HFFc6 (cell line): ENCODE measurements at places on chromosomes 12 and 14.

- peak; percentile 66 for DNase-seq
Observed at GRCh38 chr12:3117144-3117581, 40.0 kb downstream of the TSPAN9 start.

DNA sequence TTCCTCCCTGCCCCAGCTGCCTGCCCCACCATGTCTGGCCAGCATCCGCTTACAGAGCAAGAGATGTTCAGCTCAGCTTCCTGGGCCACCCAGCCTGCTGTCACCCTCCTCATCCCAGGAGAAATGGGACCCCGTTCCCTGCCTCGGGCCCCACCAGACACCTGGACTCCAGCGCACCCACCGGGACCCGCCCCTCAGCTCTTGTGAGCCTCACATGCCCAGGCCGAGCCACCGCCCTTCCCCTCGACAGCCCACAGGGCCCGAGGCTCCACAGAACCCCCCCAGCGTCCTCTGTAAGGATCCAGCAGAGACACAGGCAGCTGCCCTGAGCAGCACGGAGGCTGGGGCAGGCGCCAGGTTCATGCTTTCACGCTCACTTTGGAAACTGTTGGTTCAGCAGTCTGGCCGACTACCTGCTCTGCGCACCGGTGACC lies 18.4 kb upstream of the C14orf180 start:
- no peak for DNase-seq

GRCh38 chr12:114904254-114905003 lies 220.5 kb upstream of the TBX3 start:
- peak; percentile 47 for DNase-seq

GRCh38 chr12:48356041-48356768 lies 5.5 kb upstream of the ZNF641 start:
- DNase-seq, result no peak

DNA sequence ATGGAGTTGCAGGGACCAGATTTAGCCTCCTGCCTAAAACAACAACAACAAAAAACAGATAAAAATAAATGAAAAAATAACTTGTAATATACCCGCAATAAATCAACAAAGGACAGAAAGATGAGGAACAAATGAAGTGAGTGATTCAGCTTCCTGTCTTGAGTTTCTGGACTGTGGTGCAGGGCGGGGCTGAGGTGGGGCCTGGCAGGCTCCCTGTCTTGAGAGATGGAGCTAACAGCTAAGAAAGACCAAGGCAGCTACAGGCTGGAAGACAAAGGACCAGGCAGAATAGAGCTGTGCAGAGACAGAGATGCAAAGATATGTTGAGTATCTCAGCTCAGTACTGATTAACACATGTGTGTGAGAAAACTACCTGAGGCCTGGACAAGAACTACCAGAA lies 879.2 kb downstream of the AACS start:
- no peak for DNase-seq

GRCh38 chr12:54199917-54200316 lies 11.1 kb upstream of the SMUG1 start:
- no peak for DNase-seq

GRCh38 chr14:55705651-55706364 lies 125.8 kb downstream of the KTN1 start:
- no peak for DNase-seq

GRCh38 chr14:92578511-92578910 lies 64.9 kb downstream of the RIN3 start:
- peak; percentile 32 for DNase-seq

DNA sequence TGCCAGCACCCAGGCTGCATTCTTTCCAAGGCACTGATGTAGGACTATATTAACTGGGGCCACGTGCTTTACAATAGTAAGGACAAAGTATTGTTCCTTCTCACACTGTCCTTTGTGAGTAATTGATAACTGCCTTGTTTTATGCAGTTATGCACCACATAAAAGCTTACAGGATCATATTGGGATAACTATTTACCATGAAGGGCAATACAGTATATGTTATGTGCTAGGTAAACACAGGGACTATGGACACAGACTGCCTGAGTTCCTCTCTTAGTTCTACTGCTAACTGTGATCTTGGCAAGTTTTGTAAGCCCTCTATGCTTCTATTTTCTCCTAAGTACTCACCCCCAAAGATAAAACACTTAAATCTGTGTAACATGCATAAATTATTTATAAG lies 183.7 kb downstream of the NOVA1 start:
- no peak for DNase-seq

DNA sequence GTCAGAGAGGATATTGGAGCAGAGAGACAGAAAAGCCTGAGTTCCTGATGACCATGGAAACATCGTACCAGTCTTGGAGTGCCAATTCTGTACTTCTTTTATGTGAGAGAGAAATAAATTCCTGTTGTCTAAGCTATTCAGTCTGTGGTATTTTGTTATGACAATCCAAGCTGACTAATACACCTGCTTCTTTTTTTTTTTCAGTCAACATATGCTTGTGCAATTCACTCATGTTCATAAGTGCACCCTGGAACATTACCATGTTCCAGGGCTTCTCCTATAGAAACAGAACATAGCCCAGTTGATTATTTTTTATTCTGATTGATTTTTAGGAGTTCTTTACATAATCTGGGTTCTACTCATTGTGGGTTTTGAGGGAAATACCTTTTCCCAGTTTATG lies 1.7 kb upstream of the CHPT1 start:
- peak; percentile 44 for DNase-seq

GRCh38 chr12:42217656-42218055 lies 20.4 kb downstream of the YAF2 start:
- DNase-seq, result peak; percentile 37

GRCh38 chr12:28457785-28458184 lies 267.5 kb downstream of the CCDC91 start:
- DNase-seq, result no peak

DNA sequence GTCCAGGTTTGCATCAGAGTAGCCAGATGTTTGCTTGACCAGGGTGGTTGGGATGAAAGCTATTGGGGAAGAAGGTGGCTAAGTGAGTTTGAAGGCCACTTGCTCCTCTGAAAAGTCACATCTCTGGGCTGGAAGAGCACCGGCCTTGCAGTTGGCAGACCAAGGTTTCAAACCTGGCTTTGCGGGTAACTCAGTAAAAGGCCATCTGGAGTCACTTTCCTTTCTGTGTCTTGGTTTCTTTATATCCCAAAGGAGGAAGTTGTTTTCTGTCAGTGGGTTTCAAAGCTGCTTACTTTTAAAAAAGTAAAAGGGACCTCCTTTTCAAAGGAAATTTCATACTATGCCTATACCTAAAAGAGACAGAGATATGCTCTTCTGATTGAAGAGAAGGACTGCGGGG lies 26.2 kb upstream of the CMA1 start:
- no peak for DNase-seq

DNA sequence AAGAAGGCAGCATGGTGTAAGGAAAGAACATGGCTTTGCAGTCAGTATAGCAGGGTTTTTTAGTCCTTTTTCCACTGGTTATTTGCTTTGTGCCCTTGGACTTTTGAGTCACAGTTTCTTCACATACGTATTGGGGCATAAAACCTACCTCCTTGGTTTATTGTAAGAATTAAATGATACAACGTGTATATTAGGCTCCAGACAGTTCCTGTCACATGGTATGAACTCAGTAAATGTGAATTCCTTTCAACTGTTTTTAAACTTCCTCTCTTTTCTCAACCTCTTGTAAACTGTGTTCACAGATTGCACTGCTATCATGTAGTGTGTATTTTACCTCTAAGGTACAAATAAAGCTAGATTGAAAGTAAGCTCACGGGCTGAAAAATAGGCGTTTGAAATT lies 29.5 kb downstream of the MSRB3 start:
- DNase-seq, result peak; percentile 13

GRCh38 chr14:105192866-105193731 lies 12.0 kb upstream of the NUDT14 start:
- DNase-seq, result no peak

GRCh38 chr12:10557329-10557728 lies 51.6 kb downstream of the EIF2S3B start:
- no peak for DNase-seq

DNA sequence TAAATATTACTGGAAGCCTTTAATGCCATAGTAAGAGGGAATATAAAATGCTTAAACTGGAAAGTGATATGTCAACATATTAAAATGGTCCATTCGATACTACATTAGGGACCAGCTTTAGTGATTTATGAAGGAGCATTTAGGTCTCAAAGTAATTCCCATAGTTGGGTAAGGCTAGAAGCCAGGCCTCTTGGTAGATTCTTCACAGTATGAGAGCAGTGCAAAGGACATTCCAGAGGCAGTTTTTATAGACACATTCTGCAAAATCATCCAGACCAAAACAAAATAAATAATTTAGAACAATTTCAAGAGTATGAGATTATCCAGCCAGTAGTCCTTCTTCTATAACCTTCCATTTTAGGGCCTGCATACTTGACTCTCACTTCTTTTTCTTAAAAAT lies 142.6 kb upstream of the PDZRN4 start:
- DNase-seq, result no peak
